ENCODE measurements at places on chromosomes 6 and 20.

DNA sequence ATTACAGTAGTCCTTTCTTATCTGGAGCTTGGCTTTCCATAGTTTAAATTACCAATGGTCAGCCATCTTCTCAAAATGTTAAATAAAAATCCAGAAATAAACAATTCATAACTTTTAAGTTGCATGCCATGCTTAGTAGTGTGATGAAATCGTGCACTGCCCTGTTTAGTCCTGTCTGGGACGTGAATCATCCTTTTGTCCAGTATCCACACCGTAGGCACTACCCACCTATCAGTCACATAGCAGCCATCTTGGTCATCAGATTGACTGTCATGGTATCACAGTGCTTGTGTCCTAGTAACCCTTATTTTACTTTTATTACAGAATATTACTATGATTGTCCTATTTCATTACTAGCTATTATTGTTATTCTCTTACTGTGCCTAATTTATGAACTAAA is 924.1 kb downstream of the EYS start:
- no peak for DNase-seq

- DNase-seq, result no peak
Observed at GRCh38 chr6:117317261-117317660, 51.9 kb downstream of the VGLL2 start.

DNA sequence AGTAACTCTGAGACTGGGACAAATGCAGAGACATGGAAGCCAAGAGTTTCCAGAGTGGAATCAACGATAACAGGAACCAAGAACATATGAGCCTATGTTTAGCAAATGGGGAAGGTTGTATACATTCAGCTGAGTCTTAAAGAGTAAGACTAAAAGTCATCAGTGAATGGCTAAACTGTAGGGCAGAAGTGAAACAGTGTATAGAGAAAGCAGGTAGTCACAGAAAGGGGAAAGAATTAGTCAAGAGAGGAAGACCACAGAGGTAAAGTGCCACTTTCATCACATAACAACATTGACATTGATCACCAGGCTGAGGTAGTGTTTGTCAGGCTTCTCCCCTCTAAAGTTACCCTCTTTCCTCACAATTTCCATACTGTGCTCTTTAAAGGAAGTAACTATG is 306.5 kb upstream of the SPTLC3 start:
- no peak for DNase-seq

GRCh38 chr6:101114703-101115102 is 233.6 kb upstream of the ASCC3 start:
- DNase-seq, result no peak

GRCh38 chr6:98833057-98833306 is 1.4 kb upstream of the POU3F2 start:
- DNase-seq, result no peak

- DNase-seq, result no peak
Observed at GRCh38 chr6:40822619-40823018, 216.4 kb downstream of the UNC5CL start.

- DNase-seq, result no peak
Observed at GRCh38 chr6:117448732-117449485, 23.2 kb upstream of the ROS1 start.

DNA sequence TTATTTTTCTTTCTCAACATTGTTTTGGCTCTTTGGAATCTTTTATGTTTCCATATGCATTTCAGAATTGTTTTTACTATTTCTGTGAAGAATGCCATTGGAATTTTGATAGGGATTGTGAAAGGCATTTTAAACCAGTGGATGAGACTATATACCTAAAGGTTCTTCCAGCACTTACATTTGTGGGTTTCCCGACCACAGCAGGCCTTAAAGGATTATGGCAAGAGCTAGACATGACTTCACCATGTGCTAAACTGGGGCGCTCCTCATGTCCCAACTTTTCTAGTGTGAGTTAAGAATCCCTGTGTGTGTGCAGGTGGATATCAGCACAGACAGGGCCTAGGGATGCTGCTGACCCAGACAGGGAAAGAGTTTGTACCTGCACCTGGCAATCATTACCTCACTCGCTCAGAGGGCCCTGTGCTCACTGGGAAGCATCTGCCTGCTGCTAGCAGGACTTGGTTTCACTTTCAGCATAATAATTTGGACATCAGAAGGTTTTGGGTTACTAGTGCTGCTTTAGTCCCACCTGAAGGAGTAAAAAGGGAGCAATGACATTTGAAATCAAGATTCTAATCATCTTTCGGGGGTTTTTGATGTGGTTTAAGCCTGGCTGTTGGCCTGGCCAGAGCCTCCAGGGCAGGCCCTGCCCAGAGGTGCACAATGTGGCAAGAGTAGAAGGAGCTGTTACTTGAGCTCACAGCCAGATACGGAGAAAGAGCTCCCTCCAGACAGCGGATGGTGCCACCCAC is 137.1 kb downstream of the CDC5L start:
- DNase-seq, result no peak

GRCh38 chr6:31900917-31901414 is 920 bp downstream of the ZBTB12 start:
- DNase-seq, result no peak

GRCh38 chr6:31299947-31300346 is 28.1 kb upstream of the HLA-C start:
- DNase-seq, result no peak

- DNase-seq, result no peak
Observed at GRCh38 chr20:42267793-42268384, 649.7 kb upstream of the CHD6 start.

DNA sequence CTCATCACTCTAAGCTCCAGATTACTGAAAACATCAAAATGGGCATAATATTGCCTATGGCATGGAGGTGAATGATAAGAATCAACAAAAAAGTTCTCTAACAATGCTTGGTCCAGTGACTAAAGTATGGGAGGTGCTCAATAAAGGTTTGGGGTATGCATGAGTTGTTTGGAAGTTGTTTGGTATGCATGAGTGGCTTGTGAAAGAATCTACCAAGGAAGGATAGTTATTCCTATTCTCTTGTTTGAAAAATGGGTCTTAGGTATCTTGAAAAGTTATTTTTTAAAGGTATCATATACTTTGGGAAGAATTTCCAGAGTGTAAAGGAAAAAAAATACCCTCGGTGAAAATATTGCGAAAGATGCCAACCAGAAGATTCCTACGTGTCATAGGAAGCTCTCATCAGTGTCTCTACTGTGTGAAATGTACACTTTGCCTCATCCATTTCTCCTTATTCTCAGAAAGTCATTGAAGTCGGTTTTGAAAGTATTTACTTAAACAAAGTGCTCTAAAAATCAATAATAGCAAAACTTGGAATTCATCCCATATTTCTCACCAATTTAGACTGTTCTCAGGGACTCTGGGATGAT is 449.8 kb downstream of the ADGRB3 start:
- no peak for DNase-seq

DNA sequence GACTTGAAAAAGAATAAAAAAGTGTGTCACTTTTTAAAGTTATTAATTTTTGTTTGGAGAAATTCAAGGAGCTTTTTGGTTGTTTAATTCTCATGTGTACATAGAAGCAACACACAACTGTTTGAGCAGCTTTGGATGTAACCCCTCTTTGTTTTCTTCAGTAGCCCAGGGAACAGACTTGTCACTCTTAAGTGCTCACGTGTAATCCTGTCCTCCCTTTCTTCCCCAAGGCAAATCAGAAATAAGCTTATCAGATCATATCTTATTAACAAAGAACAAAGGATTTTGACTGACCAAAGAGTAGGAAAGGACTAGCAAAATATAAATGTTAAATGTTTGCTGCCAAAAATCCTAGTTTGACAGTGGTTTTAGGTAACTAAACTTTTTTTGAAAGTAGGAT is 7.3 kb upstream of the FLRT3 start:
- no peak for DNase-seq

- DNase-seq, result no peak
Observed at GRCh38 chr6:21455071-21455470, 138.5 kb upstream of the SOX4 start.

DNA sequence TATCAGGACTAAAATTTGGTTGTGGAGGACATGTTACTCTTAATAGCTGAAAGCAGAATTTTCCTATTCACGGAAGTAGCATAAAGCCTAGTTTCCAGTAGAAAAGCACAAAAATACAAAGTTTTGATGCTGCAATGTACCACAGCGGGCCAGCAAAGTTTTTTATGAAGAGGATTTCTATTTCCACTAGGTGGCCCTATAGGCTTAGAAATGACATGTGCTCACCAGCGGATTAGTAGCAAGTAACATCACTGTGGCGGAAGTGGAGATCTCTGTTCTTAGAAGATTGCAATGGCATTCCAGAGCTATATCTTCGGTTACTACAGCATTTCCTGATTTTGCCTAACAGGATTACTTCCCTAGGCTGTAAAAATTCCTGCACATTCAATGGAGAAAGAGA is 1219.0 kb upstream of the EYS start:
- DNase-seq, result no peak

DNA sequence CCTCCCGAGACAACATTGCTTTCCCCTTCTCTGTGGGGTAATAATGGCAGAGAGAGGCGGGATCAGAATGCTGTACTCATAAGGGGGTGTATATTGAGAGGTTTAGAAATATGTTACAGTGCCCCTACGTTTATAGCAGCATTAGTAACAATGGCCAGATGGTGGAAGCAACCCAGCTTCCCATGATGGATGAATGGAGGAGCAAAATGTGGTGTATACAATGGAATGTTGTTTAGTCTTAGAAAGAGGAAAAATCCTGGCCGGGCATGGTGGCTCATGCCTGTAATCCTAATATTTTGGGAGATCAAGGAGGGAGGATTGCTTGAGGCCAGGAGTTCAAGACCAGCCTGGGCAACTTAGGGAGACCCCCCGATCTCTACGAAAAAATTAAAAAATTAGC is 12.9 kb downstream of the BANF2 start:
- no peak for DNase-seq

- DNase-seq, result peak; percentile 31
Observed at GRCh38 chr6:52399511-52400312, 20.4 kb upstream of the EFHC1 start.

GRCh38 chr6:153167907-153168306 is 36.8 kb upstream of the RGS17 start:
- no peak for DNase-seq

- no peak for DNase-seq
Observed at GRCh38 chr20:8078528-8078914, 53.5 kb upstream of the PLCB1 start.

GRCh38 chr6:45609141-45609638 is 231.5 kb upstream of the SUPT3H start:
- DNase-seq, result no peak

DNA sequence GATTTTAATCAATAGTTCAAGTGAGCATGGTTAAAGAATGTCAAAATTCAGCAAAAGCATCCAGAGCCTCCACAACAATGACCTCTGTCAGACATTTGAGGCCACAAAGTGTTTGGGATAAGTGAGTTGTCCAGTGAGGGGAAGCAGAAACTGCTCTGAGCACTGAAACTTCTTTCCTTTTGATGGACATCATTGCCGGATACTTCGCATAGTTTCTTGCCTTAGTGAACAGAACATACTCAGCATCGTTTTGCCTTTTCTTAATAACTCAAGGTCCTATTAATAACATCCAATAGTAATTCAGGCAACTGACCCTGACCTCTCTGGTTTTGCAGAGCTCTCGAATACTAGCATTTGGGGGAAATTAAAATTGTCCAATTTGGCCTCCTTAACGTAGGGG is 78.6 kb downstream of the EDN3 start:
- DNase-seq, result no peak

DNA sequence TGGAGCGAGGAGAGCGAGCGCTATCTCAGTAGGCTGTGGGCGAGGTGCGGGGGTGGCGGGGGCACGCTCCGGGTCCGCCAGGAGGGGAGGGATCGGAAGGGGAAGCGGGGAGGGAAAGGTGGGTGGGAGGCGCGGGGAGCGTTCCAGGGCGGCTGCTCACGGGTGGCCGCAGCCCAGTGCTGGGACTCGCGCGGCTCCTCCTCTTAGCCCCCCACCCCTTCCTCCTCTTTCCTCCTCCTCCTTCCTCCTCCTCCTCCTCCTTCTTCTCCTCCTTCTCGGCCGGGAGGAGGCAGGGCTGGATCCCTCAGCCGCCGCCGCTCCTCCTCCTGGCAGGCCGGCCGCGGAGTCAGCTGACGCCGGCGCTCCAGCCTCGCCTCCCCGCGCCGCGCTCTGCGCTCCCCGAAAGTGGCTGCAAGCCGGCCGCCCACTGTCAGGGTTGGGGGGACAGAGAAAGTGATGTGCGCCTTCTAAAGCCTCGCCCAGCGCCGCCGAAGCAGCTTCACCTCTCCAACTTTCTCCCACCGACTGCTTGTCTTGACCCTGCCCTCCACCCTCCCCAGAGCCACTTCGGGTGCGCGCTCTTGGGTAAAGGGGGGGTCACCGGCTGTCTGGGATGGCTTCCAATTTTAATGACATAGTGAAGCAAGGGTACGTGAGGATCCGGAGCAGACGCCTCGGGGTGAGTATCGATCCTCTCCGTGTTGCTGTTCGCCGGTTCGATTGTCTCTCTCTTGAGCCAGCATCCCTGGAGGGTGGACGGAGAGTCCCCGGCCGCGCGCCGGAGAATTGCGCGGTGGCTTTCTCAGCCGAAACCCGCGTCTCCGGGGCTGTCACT is at the start of gene DOK5:
DOK5 (plus strand) TSS at position 260 of the 835 bp plus-strand sequence; CDS start at position 614, 354 bp downstream.
- no peak for DNase-seq

DNA sequence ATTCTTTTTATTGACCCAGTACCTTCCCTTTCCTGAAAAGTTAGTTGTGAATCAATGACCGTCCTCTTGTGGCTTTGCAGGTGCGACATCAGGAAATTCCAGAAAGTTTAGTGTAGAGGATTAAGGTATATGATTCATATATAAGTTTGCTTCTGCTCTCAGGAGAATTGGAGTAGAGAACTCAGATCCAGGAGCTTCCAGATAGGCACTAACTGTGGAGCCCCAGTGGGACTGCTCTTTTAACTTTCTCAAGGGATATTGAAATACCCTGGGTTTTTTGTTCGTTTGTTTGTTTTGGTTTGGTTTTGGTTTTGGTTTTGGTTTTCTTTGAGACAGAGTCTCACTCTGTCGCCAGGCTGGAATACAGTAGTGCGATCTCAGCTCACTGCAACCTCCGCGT is 9.5 kb downstream of the TAAR2 start:
- no peak for DNase-seq

- DNase-seq, result no peak
Observed at GRCh38 chr6:10416863-10417641, 2.2 kb upstream of the TFAP2A start.

DNA sequence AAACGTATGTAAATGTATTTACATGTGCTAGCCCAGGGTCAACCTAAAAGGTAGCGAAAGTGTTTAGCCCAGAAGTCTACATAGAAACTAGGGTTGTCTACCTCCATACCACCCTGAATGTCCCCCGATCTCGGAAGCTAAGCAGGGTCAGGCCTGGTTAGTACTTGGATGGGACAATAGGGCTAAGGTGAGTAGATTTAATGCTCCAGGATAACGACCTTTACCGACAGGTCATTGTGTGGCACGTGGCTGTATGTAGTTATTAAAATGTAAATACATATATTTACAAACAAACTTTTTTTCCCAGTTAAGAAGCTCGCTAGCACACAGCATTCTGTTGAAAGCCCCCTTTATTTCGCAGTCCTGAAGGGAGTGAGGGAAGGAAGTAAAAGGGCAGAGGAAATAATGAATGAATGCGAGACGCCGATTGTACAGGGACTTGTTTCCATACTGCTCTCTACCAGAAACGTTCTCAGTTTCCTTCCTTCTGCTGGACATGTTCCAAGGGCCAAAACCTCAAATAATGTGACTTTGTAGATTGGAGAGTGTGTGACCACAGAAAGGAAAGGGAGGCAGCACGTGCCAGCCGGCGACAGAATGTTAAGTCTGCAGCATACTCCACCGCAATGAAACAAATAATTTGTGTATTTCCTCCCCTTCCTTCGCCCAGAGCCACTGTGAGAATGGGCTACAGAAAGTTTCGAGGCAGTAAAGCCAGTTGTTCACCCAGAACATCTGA is 612 bp downstream of the ADAT2 start:
- peak; percentile 46 for DNase-seq

GRCh38 chr6:53956068-53956711 is 155.1 kb upstream of the MLIP start:
- DNase-seq, result no peak

GRCh38 chr6:31473780-31474761 is 23.9 kb upstream of the MICB start:
- no peak for DNase-seq
